ENCODE measurements at places on chromosomes 3 and 15.

DNA sequence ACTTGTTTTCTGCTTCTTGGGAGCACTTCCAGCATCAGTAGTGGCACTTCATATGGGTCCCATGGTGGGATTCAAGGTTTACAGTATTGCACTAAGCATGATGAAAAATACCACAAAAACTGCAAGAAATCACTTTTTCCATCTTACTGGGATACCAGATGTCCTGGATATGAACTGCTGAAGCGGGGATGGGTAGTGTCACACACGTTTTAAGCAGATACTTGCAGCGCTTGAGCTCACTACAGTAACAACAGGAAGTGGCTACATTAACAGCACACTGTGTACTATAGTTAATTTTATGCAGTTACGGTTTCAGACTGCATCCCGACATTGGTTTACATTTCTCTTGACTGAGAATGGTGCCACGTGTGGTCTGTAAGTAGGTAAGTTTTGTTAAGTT lies 3.5 kb upstream of the ISG20 start:
- DNase-seq, result no peak

- DNase-seq, result no peak
Measured at GRCh38 chr3:106130384-106131198, 261.8 kb upstream of the CBLB start.

GRCh38 chr3:180705619-180706018 lies 26.3 kb upstream of the CCDC39 start:
- no peak for DNase-seq

DNA sequence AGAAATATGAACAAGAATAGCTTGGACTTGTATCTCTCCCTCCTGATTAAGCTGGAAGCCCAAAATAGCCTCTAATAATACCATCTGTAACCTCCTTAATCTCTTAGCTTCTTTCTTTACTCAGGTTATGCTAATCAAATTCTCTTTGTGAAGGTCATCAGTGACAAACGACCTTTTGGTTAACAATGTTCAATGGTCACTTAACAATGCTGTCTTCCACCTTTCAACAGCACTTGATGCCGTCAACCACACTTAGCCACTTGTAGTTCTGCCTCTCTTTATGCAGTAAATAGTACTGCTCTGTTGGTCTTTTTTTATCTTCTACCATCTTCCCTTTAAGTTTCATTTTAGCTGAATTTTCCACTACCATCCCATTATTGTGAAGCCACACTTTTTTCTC lies 476.6 kb upstream of the TGFBR2 start:
- no peak for DNase-seq

GRCh38 chr3:19645093-19645492 lies 288.9 kb downstream of the EFHB start:
- no peak for DNase-seq

- DNase-seq, result peak; percentile 37
Measured at GRCh38 chr15:99105514-99106341, 848 bp downstream of the SYNM start.

DNA sequence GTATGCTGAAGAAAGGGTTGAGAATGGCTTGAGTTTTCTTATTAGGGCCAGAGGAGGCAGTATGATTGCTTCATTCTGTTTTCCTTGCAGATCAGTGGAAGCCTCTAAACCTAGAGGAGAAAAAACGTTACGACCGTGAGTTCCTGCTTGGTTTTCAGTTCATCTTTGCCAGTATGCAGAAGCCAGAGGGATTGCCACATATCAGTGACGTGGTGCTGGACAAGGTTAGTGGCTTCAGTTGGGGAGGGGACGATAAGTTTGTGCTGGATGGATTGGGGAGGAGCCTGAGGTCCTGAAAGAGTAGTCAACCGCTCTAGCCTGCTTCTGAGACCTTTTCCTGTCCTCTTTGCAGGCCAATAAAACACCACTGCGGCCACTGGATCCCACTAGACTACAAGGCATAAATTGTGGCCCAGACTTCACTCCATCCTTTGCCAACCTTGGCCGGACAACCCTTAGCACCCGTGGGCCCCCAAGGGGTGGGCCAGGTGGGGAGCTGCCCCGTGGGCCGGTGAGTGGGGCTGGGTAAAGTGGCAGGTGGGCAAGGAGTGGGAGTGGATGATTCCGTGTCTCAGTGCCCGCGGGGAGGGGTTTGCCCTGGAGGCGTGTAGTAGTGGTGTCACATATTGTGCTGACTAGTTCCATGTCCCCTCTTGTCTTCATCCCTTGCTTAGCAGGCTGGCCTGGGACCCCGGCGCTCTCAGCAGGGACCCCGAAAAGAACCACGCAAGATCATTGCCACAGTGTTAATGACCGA lies 8.5 kb downstream of the EIF4G1 start:
- no peak for DNase-seq

DNA sequence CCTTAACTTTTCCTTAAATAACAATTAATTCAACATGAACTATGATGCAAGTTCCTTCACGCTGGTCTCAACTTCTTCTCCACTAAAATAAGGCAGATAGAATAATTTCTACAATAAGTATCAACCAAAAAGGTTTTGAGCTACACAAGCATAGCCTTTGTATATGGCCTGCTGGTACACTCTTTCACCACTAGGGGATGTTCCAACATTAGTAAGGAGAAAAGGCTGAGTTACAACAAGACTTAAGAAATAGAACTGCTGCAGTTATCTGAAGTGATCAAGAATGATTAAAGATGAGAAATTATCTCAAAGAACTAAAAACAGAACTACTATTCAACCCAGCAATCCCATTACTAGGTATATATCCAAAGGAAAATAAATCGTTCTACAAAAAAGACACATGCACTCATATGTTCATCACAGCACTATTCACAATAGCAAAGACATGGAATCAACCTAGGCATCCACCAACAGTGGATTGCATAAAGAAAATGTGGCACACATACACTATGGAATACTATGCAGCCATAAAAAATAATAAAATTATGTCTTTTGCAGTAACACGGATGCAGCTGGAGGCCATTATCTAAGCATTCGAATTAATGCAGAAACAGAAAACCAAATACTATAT lies 14.4 kb downstream of the ATP13A3 start:
- peak; percentile 30 for DNase-seq

GRCh38 chr3:14508966-14509795 lies 31.0 kb downstream of the GRIP2 start:
- DNase-seq, result peak; percentile 55

- no peak for DNase-seq
Measured at GRCh38 chr15:70826634-70827033, 27.3 kb downstream of the LARP6 start.

DNA sequence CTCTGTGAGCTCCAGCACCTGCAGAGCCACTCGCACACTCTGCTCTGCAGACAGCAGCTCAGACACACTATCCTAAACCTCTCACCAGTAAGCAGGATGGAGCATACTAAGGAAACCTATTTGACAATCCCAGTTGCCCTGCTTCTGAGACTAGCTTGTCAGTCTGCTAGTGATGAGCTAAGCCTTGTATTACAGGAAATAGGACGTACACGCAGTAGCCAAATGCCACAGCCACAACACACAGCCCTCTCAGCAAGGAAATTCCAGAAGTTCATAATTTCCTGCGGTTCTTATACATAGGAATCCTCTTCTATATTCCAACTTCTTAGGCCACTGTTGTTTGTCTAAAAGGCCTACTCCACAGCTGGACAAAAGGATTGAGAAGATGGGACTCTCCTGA lies 74.5 kb downstream of the MYLK start:
- no peak for DNase-seq

DNA sequence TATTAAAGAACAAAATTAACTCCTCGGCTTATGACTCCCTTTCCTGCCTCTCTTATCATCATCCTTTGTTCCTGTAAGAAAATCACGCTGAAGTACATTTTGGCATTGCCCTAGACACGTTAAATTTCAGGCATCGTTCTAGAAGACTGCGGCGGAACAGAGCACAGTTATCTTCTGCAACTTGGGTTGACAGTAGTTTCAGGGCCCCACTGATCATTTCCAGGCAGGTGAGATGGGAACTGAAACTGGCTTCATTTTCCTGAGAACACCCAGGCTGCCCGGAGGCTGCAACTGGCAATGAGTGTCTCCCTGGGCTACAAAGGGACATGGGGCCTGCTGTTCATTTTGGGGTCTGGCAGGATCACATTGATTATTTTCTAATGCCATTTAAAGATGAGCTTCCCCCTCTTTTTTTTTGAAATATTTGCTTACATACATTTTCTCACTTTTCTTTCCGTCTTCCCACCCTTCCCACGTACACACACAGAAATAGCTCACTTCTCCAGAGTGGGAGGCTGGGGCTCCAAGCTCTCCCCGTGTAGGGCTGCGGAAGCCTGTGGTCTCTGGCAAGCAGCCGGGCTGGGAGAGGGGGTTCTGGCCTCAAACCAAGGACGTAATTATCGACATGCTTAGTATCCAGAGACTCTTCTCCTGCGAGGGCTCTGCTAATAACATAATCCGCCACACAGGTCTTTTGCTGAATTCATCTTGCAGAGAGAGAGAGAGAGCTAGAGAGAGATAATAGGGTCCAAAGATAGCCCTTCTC lies 267.4 kb downstream of the ABHD5 start:
- DNase-seq, result no peak

- no peak for DNase-seq
Measured at GRCh38 chr3:80043226-80043625, 275.4 kb upstream of the ROBO1 start.

GRCh38 chr3:123789760-123790159 lies 94.4 kb downstream of the MYLK start:
- no peak for DNase-seq

DNA sequence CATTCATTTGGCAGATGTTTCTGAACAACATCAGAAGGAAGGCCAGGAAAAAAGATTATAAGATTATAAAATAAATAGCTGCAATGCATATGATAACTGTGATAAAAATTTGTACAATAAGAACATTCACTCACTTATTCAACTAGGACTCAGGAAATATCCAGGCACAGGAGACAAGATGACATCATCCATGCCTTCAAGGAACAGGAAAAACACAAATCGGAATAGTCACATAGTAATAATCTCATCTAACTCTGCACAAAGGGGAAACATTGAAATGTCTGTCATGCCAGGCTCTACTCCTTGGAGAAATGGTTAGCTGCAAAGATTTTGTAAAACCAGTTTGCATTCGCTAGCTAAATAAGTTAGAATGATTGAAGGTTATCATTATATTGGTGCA lies 233.5 kb upstream of the AGTR1 start:
- no peak for DNase-seq

- no peak for DNase-seq
Measured at GRCh38 chr15:99157456-99157855, 52.6 kb downstream of the SYNM start.

GRCh38 chr15:31261266-31262142 lies 65.1 kb upstream of the KLF13 start:
- DNase-seq, result no peak

DNA sequence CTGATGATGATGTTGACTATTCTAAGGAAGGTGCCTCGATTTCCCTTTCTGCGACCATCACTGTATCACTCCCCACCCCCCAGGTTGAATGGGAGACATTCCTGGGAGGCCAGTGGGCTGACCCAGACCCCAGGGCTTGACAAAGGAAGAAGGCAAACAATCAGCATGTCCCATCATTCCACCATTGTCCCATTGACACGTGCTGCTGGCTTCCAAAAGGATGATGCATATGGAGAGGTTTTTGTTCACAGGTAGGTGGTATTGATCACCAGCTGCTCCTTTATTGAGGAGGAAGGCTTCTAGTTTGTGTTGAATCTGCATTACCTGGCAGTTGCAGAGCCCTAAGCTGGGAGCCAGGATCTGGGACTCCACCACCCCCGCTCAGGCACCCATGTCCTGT lies 30.4 kb downstream of the RASGRF1 start:
- DNase-seq, result no peak

- DNase-seq, result no peak
Measured at GRCh38 chr15:99956022-99956775, 223.0 kb upstream of the LYSMD4 start.

DNA sequence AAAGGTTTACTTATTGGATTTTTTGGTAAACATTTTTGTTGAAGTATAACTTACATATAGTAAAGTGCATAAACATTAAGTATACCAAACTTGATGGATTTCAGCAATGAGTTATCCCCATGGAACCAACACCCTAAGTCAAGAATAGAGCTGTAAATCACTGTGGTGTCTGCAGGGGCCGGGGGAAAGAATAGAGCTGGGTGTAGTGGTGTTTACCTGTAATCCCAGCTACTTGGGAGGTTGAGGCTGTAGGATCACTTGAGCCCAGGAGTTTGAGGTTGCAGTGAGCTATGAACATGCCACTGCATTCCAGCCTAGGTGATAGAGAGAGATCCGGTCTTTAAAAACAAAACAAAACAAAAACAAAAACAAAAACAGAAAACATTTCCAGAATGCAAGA lies 13.3 kb upstream of the FEM1B start:
- no peak for DNase-seq

GRCh38 chr3:151875759-151876158 lies 2.3 kb downstream of the SUCNR1 start:
- DNase-seq, result no peak

DNA sequence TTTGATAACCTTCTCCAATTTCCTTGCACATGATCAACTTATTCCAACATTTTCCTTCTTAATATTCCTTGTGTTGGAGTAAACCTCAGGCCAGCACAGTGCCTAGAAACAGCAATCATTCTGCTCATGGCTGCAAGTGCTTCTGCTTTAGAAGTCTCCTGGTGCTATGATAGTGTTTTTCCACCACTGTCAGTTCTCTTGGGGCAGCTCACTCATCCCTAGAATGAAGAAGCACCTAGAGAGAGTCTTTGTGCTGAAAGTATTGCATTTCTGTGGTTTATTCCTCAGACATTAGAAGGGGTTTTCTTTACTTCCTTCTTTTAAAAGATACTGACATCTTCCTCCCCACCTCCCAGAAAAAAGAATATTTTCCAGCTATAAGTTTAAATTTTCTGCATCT lies 183.5 kb downstream of the RYR3 start:
- DNase-seq, result no peak

DNA sequence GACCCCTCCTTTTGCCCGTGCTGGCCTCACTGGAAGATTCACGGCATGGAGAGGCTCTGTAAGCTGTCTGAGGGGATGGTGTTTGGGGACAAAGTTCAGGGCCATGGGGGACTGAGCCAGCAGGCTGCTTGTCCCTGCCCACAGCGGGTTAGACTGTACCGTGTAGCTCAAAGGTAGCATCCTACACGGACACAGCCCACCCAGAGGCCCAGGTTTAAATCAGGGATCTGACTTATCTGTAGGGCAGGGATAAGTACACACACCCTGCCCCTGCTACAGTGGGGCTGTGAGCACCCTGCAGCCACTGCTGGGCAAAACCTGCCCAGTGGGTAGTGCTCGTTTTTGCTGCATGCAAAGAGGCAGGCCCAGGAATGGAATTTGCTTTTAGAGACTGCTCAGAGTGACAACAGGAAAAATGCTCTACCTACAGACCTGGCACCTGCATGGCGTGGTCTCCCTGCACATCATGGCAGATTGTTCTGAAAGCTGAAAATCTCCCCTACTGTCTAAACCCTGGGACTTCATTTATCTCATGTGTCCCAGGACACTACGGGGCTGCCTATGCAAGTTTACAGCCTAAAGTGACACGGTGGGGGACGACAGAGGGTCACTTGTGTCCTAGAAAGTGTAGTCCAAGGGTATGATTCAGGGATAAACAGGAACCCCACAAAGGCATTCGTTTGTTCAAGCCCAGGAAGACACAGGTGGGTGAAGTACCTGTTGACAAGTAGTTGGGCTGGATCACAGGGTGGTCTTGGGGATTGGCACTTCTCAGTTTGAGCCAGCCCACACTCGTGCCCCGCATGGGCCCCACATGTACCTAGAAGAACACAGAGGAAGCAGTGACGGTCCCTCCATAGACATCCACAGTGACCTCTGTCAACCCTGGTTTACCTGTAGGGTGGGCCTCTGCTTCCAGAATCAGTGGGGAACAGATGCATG lies 27.7 kb downstream of the CHDH start:
- no peak for DNase-seq

Measured in stimulated activated CD4-positive, alpha-beta T cell treated with anti-CD3 and anti-CD28 coated beads, Interleukin-12 subunit alpha, Interleukin-12 subunit beta, amount 100 ng/mL, for 48 hours (primary cell).